Hindlimb muscle (tissue), 1 donor: ENCODE measurements at places on chromosomes 6 and 20. TPM values are rescaled to one million over a fixed set of nuclear protein-coding genes. Genes with fewer than 3 reads are reported as not detected.

The OPN5 gene
- 0.32 TPM for polyA plus RNA-seq

The ANKRD6 gene
- 7.9 TPM for polyA plus RNA-seq

The BPIFB4 gene
- polyA plus RNA-seq, result 0.23 TPM

The PDE10A gene
- polyA plus RNA-seq, result 6.3 TPM

The ALDH5A1 gene
- 8.2 TPM for polyA plus RNA-seq

The DUSP15 gene
- 3.0 TPM for polyA plus RNA-seq

The SLC17A5 gene
- polyA plus RNA-seq, result 13.9 TPM

The PRL gene
- polyA plus RNA-seq, result 0.67 TPM

The HLA-G gene
- polyA plus RNA-seq, result 0.39 TPM

The FKBP1A gene
- polyA plus RNA-seq, result 257 TPM

The TLDC2 gene
- polyA plus RNA-seq, result 1.0 TPM

The MYO6 gene
- 6.4 TPM for polyA plus RNA-seq

The C20orf144 gene
- polyA plus RNA-seq, result 0.12 TPM

DNA sequence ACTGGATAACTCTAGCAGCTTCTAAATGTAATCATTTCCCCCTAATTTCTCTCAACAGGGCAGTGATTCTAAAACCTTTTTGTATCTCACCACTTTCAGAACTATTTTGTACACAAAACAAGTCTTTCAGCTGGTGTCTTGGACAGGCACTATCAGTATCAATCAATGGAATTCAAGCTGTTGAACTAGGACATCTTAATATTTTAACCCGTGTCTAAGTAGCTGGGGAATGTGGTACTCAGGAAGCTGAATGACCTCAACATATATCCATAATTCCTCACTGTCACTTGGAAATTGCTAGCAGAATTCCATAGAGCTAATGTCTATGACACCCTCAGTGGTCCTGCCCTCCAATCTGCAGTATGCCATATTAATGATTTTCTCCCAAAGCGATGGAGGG lies 24.5 kb downstream of the ADAT2 start:
- DNase-seq, result no peak

- DNase-seq, result no peak
Measured at GRCh38 chr20:36745234-36745926, 510 bp downstream of the NDRG3 start.

GRCh38 chr6:18527836-18528743 lies 140.9 kb downstream of the RNF144B start:
- no peak for DNase-seq

DNA sequence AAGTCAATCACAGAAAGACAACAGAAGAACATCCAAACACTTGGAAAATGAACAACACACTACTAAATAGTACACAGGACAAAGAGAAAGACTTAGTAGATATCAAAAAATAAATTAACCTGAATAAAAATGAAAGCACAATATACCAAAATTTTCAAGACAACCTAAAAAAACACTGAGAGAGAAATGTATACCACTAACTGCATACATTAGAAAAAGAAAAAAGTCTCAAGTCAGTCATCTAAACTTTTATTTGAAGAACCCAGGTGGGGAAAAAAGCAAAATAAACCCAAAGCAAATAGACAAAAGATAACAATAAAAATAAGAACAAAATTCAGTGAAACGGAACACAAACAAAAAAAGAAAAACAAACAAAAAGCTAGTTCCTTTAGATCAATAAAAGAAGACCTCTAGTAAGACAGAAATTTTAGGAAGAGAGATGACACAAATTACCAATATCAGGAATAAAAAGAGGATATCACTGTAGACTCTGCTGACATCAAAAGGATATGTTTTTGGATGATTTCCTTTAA lies 172.8 kb downstream of the TRIM27 start:
- no peak for DNase-seq

GRCh38 chr6:168044521-168045130 lies 34.4 kb downstream of the FRMD1 start:
- DNase-seq, result no peak

DNA sequence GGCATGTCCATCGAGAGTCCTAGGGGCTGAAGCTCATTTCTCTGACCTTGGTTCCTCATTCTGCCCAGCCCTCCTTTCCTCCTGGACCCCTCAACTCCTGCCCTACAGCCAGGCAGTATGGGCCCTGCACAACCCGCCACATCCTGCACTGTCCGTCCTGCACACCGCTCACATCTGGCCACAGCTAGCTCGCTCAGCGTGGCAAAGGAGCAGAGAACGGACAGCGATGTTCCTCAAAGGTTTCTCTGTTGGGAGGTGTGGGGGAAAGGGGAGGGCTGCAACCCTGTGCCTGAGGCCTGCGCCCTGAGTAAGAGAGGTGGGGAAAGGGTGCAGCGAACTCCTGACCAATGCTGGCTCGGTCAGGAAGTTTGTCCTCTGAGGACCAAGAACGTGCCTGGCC lies 90.1 kb downstream of the PXDC1 start:
- DNase-seq, result no peak

DNA sequence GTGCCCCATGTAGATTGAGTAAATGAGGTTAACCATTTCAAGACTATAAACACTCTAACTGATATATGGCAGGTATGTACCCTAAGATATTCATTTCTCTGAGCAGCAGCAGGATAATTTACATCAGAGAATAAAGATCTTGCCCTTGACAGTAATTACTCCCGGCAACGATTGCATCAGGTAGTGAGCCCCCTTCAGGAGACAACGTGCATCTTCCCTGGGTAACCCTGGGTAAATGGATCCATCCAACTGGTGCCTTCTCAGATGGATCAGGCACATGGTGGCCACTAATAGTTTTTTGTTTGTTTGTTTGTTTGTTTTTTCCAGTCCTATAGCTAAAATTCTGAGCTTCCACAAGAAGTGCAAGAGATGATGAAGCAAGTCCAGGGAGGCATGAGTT lies 469.4 kb upstream of the SLC35B3 start:
- no peak for DNase-seq

GRCh38 chr6:77844822-77845221 lies 192.0 kb downstream of the MEI4 start:
- no peak for DNase-seq

DNA sequence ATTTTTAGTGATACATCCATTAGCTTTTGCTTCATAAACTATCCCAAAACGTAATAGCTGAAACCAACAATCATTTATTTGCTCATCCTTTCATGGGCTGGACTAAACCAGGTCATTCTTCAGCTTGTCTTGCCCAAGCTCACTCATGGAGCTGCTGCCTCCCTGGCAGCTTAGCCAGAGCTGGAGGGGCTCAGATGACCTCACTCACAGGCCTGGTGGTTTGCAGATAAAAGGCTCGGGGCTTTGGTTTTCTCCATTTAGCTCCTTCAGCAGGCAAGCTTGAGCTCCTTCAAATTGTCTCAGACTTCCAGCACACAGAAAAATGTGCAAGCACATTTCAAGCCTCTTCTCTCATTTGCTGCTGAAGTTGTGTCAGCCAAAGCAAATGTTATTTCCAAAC lies 139.1 kb downstream of the BTBD3 start:
- no peak for DNase-seq

DNA sequence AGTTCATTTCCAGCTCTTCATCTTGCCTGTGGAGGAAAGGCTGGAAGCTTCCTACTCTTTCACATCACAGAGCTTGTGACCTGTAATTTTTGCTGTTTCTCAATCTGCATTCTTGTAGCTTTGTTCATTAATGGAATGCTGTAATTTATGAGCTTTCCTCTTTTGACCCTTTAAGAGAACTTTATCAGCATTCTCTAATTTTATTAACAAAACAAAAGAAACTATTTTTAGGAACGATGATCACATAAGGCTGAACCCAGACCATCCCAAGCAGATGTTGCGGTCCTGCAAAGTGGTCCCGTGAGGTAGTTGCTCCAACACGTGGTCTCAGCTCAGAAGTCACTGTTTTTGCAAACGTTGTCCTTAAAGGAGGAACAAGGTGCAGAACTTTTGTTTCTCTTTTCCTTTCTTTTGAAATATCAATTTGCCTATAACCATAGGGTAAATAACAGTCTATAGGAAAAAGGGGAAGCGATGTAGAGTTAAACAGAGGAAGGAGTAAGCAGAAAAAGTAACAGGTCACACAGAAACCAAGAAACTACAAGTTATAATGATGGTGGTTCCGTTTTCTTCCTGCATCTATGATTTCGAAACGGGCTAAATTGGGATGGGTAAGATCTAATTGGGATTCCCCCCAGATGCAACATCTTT lies 121.3 kb upstream of the PHACTR1 start:
- no peak for DNase-seq

DNA sequence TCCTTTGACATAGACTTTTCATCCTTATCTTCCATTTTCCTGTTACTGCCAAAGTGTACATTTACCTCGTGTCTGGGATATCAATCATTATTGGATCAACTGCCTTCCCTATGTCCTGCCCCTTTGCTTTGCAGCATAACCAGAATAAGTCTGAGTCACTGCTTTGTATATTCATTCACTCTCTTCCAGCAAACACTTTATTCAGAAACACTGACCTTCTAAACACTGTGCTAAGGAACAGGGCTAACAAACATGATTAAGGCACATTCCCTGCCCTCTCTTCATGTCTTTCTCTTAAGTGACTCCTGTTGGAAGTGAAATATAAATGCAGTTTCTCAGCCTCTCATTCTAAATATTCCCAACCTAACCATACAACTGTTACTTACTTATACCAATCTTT lies 66.9 kb downstream of the COL19A1 start:
- DNase-seq, result no peak

- no peak for DNase-seq
Measured at GRCh38 chr20:58020656-58021454, 207.6 kb downstream of the ANKRD60 start.

DNA sequence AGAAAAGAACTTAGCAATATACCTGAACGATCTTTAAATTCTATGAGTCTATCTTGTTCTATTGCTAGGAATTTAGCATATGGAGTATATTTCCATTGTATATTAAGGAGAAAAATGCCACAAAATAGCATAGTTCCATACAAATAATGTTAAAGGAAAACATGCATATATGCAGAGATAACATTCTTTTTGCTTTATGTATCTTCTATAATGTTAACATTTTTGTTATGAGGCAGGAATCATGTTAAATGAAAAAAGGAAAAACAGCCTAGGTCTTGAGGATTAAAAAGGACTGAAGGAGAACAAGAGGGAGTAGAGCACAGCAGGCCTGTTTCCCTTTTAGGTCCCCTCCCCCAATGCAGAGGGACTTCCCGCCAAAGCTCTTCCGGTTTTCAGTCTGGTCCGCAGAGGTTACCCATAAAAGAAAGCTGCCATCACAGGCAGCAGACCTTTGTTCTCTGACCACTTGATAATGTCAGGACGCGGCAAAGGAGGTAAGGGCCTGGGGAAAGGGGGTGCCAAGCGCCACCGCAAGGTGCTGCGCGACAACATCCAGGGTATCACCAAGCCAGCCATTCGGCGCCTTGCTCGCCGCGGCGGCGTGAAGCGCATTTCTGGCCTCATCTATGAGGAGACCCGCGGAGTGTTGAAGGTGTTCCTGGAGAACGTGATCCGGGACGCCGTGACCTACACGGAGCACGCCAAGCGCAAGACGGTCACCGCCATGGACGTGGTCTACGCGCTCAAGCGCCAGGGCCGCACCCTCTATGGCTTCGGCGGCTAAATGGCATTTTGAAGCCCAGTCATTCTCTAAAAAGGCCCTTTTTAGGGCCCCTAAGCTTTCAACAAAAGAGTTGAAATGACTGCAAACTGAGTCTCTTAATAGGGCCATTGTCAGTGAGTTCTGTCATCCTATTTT lies 108.4 kb upstream of the PRSS16 start:
- DNase-seq, result peak; percentile 91

GRCh38 chr6:34646714-34647113 lies 49.9 kb downstream of the ILRUN start:
- DNase-seq, result no peak

DNA sequence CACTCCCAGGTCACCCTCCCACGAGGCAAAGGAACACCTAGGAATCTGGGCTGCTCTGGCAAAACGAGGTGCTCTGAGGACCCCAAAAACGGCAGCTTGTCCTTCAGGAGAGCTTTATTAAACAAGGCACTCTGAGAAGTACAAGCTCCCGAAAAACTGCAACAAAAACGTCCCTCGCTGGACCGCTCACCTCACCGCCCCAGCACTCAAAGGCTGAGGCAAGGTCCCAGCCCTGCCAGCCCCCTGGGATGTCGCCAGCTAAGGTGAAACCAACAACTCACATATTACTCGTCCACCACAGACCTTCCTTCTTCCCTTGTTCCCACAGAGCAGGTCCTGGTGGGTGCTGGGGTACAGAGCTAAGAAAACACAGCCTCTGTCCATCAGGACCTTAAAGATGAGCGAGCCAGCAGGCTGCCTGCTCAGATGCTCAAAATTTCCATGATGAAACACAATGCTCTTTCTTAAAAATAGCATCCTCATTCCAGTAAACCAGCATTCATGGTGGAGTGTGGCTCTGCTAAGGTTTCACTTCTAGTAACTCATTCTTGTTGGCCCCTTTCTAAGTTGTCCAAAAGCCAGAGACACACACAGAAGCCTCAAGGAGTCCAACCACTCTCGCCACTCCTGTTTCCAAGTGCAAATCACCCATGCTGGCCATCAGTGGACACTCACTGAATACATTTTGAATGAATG lies 35.9 kb downstream of the ATP9A start:
- DNase-seq, result peak; percentile 71

- no peak for DNase-seq
Measured at GRCh38 chr6:13447949-13448724, 39.3 kb downstream of the GFOD1 start.

GRCh38 chr6:158807515-158808441 lies 11.4 kb downstream of the EZR start:
- DNase-seq, result no peak

DNA sequence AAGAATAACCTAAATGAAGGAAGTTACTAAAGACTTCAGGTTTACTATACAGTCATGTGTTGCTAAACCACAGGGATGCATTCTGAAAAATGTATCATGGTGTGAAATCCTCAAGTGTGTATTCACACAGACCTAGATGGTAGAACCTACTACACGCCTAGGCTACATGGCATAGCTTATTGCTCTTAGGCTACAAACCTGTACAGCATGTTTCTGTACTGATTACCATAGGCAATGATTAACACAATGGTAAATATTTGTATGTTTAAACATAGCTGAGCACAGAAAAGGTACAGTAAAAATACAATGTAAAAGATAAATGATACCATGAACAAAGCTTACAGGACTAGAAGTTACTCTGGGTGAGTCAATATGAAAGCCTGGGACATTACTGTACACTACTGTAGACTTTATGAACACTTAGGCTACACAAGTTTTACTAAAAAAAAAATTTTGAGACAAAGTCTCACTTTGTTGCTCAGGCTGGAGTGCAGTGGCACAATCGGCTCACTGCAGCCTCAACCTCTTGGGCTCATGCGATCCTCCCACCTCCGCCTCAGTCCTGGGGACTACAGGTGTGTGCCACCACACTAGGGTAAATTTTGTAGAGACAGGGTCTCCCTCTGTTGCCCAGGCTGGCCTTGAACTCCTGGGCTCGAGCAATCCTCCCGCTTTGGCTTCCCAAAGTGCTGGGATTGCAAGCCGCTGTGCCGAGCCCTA lies 36.0 kb downstream of the ADNP start:
- DNase-seq, result no peak

DNA sequence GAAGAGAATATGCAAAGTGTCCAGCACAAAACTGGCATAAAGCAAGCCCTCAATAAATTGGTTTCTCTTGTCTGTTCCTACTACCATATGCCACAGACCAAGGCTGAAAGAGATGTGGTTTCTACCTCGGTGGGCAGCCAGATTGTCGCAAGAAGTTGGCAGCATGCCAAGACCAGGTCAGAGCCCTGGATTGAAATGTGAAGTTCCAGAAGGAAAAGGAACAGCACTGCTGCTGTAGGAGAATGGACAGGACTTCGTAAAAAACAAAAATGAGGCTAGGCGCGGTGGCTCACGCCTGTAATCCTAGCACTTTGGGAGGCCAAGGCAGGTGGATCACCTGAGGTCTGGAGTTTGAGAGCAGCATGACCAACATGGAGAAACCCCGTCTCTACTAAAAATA lies 22.1 kb downstream of the MRPL14 start:
- no peak for DNase-seq
